Adrenal gland (tissue), 19 donors: ENCODE measurements at places on chromosomes 6 and 20. TPM values are rescaled to one million over a fixed set of nuclear protein-coding genes. Genes with fewer than 3 reads are reported as not detected.

Gene PRRT1
- total RNA-seq, result 2.0 TPM

Gene TCP1
- total RNA-seq, result 178 TPM

DNA sequence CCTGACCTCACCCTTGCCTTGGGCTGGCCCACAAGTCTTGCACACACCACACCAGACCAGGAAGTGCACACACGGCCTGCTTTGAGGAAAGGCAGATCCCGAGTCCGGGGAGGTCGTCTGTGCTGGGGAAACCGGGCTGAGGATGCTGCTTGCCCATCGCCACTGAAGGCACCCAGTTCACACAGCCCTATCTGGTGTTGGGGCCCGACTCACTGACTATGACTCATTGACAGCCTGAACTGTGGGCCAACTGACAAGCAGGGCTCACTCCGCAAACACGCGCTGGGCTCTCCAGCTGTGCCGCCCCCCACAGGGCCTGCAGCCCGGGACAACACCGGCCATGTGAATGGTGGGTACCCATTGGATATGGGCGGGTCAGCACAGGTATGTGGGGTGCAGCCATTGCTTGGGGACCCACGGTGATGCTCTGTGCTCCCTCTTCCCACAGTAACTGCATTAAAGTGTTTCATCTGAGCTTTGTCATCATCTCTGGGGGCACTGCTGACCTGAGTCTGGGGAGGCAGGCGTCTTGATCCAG lies 1.6 kb downstream of the SAMD10 start:
- H3K4me3 ChIP-seq, result no peak overlapping the region
- DNase-seq, result no peak
- H3K36me3 ChIP-seq, result no peaks in the 10 kb centered on the region
- no peaks in the 10 kb centered on the region for H3K27me3 ChIP-seq

DNA sequence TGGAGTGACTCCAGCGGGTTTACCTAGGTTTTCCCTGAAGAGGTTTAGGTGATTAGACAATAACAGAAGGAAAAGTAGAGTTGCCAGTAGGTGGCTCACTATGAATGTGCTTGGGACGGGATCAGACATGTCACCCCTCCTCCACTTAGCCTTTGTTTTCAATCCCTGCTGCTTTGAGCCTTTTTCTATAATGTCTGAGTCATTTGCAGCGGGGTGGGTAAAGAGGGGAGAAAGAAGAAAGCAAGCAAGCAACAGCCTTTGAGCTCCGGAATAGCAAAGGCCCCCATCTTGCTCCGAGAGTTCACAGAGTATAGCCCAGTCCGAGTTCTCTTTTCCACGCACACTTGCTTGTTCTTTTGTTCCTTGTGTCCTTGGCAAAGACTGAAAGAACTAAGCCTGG lies 129.1 kb downstream of the PACRG start:
- H3K4me3 ChIP-seq, result no peak overlapping the region
- H3K27ac ChIP-seq, result peak overlapping the region; percentile 27
- no peaks in the 10 kb centered on the region for H3K27me3 ChIP-seq
- no peaks in the 10 kb centered on the region for H3K36me3 ChIP-seq

- H3K27ac ChIP-seq, result no peak overlapping the region
- H3K4me1 ChIP-seq, result peaks cover 13% of the 10 kb centered on the region
- no peaks in the 10 kb centered on the region for H3K27me3 ChIP-seq
- H3K4me3 ChIP-seq, result no peak overlapping the region
- H3K36me3 ChIP-seq, result no peaks in the 10 kb centered on the region
Observed at GRCh38 chr6:105495515-105495914, 92.6 kb upstream of the PREP start.

DNA sequence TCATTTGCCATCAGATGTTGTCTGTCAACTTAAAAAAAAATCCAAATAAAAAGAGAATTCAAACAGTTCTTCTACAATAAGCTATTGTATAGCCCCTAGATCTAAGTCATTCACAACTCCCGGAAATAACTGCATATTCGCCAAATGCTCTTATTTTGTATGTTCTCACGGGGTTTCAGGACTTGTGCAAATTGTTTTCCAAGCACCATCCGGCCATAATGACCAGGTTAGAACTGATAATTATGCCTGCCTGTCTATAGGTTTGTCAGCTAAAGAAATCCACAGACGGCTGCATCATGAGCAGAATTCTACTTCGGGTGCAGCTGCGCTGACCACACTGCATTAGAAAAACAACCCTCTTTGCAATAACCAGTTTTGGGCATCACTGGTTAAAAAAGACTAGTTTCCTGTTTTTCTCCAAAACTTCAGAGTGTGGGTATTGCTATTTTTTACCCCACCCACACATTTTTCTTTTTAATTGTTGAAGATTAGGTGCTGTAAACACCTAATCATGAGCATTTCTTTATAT lies 87.7 kb downstream of the HIVEP2 start:
- H3K4me1 ChIP-seq, result peaks cover 8% of the 10 kb centered on the region
- H3K27me3 ChIP-seq, result no peaks in the 10 kb centered on the region
- no peak overlapping the region for H3K4me3 ChIP-seq
- H3K27ac ChIP-seq, result no peak overlapping the region
- no peaks in the 10 kb centered on the region for H3K36me3 ChIP-seq

GRCh38 chr20:53070706-53071392 lies 98.7 kb downstream of the TSHZ2 start:
- H3K27ac ChIP-seq, result no peak overlapping the region
- no peaks in the 10 kb centered on the region for H3K36me3 ChIP-seq
- no peak overlapping the region for H3K4me3 ChIP-seq
